Endothelial cell (in vitro differentiated cells): ENCODE measurements at places on chromosomes 4 and X.
A peak's percentile ranks its signal among the peaks of the same experiment; 100 is the strongest.

DNA sequence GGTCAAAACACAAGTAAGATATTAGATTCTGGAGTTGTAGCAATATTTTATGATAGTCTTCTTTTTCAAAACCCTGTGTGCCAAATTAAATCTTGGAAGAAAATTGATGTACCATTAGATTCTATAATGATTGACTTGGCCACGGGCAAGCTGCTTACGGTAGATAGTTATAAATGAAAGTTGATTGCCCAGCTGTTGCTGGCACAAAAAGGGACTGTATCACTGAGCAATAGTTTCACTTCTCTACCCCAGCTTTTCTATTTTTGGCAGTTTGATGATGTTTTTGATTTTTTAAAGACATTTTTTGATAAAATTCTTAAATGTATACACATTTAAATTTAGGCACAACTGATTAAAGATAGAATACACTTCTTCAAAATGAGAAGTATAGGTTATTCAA is 333.3 kb downstream of the TRAM1L1 start:
- DNase-seq, result no peak

DNA sequence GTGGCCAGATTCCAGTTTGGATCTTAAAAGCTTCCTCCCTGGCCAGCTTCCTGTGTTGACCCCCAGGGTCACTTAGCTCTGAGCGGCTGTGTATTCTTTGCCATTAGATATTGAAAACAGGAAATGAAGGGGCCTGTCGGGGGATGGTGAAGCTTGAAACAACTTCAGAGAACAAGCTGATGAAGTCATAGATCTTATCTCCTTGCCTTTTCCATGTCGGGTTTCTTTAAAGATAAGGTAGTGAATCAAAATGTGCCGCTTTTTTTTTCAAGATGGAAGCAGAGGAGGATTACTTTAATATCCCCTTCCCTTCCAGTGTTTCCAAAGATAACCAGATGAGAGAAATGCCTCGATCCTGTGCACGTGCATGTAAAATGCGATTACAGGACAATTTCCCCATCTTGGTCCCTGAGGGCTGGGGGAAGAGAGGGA is 508.5 kb downstream of the MID1IP1 start:
- DNase-seq, result peak; percentile 22

GRCh38 chr4:39541987-39542610 is 14.9 kb upstream of the UGDH start:
- no peak for DNase-seq

- no peak for DNase-seq
Observed at GRCh38 chr4:31059753-31060522, 339.8 kb downstream of the PCDH7 start.

GRCh38 chr4:64715741-64716140 is 306.5 kb upstream of the TECRL start:
- no peak for DNase-seq

GRCh38 chr4:128452415-128452814 is 164.8 kb upstream of the PGRMC2 start:
- DNase-seq, result no peak

- no peak for DNase-seq
Observed at GRCh38 chr4:81516241-81516640, 44.5 kb upstream of the RASGEF1B start.
